NCI-H748 treated with DMSO at 0.1 percent for 48 hours (cell line): ENCODE measurements at places on chromosomes 7 and 10.

- no peak for DNase-seq
These were observed 53.6 kb downstream of the PARD3 start for GRCh38 chr10:34761453-34761852.

DNA sequence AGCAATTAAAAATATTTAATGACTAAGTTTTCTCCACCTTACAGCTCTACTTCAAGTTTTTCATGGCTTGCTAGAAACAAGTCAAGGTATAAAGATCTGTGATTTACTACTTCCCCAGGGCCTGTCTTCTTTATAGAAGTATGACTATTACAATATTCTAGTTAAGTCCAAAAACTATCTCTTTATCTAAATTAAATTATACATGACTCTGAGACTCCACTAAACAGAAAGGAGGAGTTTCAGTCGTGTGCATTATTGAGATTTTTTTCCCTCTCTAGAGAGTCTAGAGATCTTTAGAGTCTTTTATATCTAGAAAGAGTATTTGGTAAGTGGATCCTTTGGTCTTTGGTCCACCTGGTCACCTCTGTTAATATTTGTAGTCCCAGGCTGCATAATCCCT, 100.7 kb downstream of the SEMA3E start:
- DNase-seq, result no peak

- DNase-seq, result no peak
These were observed 109.8 kb downstream of the SH3PXD2A start for GRCh38 chr10:103745341-103746247.

- no peak for DNase-seq
These were observed 178.7 kb upstream of the PRPS1L1 start for GRCh38 chr7:18206331-18206730.

DNA sequence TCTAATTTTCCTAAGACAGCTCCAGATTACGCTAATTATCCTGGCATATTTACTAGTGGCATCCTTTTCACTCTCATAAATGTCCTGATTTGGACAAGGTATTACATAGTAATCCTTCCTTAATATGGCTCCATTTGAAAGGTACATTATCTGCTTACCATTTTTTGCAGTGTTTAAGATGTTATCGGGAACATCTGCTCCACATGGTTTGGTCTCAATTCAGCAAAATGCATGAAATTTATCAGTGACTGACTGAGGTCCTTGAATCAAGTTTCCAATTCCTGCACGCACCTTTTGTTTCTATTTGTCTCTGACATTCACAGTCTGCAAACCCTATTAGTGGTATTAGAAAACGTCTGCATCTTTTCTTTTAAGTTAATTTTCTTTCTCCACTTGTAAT, 384.1 kb upstream of the KIAA1217 start:
- no peak for DNase-seq

GRCh38 chr10:73218431-73219191, 28.4 kb downstream of the DNAJC9 start:
- no peak for DNase-seq

DNA sequence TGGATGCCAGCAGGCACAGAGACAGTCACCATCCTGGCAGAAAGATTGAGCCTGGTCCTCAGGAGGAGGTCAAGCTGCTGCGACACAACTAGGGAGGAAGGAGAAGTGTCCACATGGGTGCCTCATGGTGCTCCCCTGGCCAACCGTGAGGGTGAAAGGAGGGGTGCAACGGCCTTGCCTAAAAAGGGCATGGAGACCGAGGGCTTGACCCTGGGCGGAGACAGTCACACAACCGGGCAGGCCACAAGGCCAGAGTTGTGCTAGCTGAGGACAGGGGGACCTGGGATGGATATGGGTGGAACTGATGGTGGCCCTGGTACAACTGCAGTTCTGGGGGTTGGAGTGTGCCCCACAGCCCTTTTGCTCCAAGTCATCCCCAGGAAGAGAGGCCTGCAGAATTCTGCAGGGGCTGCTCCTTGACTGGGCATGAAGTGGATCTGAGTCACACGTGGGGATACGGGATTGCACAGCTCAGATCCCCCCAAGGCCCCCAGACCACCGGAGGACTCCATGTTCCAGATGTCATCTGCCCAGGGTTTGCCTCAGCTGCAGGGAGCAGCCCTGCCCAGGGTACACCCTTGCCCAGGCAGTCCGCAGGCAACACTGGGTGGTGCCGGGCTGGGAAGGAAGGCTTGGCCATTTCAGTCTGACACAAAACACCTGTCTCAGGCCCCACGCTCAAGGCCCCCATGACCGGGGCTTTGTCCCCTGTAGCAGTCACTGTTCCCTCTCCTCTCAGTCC, 602.3 kb upstream of the MGMT start:
- no peak for DNase-seq

GRCh38 chr7:140212100-140212881, 35.5 kb upstream of the KDM7A start:
- DNase-seq, result no peak

GRCh38 chr10:77737608-77738007, 100.0 kb upstream of the KCNMA1 start:
- DNase-seq, result no peak
